ENCODE measurements at places on chromosomes 2 and 18. TPM values are rescaled to one million over a fixed set of nuclear protein-coding genes. Genes with fewer than 3 reads are reported as not detected.

The STARD6 gene
- not detected for total RNA-seq

DNA sequence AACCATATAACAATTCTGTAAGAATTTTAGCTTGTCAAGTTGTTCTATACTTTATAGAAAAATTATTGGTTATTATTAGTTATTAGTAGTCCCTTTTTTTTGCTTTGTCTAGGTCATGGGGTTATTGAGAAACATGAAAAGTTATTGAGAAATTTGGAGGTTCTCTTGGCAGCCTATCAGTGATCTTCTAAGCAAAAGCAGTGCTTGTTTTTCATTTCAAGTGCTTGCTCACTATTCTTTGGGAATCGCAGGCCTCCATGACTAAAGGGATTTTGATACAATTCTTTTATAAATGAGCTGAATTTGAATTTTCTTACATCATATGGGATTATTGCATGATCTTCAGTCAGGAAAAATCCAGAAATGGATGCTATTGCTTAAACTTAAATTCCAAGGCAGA is 25.8 kb downstream of the PLEKHA3 start:
- DNase-seq: no peak

DNA sequence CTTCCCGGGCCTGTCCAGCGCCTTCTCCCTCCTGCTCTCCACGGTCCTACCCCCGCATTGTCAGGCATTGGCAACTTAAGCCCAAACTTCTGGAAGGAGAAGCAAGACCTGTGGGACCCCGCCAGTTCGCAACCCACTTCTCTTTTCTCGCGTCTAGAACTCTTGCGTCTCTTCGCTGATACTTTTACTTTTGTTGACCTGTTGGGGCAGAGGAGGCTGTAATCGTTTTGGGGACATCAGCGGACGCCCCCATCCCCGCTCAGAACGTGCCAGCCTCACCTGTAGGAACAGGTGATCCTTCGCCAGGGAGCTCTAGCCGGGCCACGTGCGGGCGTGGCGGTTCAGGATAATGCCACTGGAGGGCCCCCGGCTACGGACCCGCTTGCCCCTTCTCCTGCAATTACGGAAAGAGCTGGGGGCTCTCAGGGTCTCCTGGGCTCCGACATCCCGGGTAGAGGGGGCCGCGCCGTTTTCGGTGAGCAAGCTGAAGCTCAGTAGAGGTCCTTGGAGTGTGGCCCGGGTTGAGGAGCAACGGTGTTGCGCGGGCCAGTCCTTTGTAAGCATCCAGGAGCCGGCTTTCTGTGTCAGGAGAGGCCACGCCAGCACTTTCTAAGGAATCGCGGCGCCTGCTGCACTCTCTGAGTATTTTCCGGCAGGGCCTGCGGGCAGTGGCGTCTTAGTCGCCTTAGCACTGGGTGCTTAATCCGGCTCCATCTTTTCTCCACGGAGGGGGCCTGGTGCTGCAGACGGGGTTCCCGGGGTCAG is 1.6 kb downstream of the MTCL1 start:
- no peak for DNase-seq

- DNase-seq: no peak
These were observed 240.4 kb downstream of the HAUS1 start for GRCh38 chr18:46344416-46345180.

DNA sequence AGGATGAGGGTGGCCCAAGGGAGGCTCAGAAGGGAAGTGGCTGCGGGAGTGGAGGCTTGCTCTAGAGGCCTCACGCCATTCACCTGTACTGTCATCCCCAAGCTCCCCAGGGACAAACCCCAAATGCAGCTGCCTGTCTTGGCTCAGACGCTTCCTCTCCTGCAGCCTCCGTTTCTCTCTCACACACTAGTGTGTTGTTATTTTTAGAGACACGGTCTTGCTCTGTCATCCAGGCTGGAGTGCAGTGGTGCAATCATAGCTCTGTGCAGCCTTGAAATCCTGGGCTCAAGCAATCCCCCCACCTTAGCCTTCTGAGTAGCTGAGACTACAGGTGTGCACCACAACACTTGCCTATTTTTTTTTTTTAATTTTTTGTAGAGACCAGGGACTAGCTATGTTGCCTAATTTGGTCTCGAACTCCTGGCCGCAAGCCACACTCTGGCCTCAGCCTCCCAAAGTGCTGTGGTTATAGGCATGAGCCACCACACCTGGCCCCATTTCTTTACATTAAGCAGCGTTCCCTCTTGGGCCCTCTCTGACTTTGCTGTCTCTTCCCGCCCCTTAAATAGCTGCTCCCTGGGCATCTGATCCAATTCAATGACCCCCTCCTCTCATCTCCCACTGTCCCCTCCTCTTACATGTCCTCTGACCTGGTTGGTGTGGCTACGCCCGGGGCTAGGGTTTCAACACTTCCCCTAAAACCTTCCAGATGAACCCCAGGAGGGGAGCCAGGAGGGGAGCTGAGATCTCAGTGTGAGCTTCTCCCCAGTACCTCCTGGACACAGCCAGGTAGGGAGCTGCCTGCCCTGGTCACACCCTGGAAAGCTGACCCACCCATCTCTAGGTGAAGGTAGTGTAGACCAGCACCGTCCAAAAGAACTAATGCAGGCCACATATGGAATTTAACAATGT is 24.0 kb upstream of the LOXHD1 start:
- DNase-seq: no peak

DNA sequence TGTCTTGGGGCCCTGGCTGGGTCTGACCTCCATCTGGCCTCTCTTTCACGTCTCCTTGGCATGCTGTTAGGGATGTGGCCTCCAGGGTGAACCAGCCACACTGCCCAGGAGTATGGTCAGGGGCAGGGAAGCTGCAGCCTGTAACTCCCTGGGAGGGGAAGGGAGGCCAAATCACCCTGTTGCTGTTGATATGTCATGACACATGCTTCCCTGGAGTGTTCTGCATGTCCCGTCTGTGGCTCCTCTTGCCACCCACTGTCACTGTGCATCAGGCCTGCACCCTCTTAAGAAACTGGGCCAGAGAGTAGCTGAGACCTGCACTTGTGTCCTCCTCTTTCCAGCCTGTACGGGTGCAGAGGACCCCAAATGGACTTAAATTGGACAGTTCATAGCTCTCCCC is 221.3 kb downstream of the FHOD3 start:
- no peak for DNase-seq

All from T-cell (primary cell).